ENCODE measurements at places on chromosomes 7 and 10.

GRCh38 chr7:15780271-15780670 is 93.8 kb upstream of the MEOX2 start:
- no peak for DNase-seq

DNA sequence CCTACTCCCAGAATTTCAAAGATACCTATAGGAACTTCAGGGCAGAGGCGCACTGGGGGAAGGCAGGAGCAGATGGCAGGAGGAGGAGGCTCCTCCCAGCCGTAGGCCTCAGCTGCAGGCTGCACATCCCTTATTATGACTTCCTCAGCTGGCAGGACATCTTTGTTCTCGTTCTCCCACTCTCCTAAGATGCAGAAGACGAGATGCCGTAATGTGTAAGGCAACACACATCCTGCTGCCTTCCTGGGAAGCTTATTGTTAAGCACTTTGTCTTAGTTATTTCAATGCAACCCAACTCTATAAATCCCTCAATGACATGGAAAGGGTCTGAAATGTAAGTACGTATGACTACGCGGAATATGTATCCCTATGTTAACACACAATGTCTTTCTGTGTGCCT is 599.8 kb upstream of the MGMT start:
- DNase-seq, result no peak

GRCh38 chr10:131875501-131875900 is 25.3 kb upstream of the PPP2R2D start:
- DNase-seq, result no peak

DNA sequence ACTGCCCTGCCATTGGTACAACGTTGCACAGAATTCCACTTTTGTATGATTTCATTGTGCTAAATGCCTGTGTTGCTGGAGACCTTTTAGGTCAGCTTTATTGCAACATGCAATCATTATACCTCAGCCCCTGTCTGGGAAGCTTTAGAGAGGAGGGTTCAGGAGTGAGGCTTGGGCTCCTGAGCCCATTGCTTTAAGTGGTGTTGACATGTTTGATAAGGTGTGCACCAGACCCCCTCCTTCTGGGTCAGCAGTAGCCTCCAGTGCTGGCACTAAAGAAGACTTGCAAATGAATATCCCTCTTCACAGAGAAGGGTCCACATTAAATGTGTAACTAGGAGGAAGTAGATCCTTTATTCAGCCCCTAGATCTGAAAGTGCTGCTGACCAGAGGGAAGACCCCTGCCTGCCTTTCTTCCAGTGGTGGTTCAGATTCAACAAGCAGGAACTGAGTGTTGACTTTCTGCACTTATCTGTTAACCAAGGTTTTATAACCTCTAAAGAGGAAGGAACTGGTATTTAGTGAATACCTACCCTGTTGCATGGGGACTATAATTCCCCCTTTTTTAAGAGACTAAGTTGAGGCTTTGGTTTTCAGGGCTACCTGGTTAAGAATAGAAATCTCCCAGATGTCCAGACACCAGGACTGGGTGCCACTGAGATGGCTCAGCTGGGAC is 369.4 kb upstream of the IGFBP3 start:
- DNase-seq, result no peak

- no peak for DNase-seq
Measured at GRCh38 chr10:86597306-86597705, 57.0 kb upstream of the OPN4 start.

GRCh38 chr10:56715262-56715661 is 354.2 kb upstream of the ZWINT start:
- no peak for DNase-seq

DNA sequence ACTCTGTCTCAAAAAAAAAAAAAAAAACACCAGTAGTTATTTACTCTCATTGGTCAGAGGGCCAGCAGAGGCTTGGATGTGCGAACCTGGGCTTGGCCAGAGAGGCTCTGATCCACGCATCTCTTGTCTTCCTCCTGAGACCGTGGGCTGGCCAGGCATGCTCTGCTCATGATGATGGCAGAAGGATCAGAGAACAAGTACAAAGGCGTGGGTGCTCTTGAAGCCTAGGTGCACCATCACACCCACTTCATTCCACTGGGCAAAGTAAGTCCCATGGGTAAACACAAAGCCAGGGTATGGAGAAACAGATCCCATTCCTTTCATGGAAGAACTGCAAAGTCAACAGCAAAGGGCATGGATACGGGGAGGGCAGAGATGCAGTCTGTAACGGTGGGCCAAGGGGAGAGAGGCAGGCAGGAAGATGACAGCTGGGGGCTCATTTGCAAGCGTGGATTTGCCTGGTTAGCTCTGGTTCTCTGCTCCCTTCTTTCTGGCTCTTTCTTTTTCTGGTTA is 128.2 kb upstream of the SDK1 start:
- DNase-seq, result no peak

DNA sequence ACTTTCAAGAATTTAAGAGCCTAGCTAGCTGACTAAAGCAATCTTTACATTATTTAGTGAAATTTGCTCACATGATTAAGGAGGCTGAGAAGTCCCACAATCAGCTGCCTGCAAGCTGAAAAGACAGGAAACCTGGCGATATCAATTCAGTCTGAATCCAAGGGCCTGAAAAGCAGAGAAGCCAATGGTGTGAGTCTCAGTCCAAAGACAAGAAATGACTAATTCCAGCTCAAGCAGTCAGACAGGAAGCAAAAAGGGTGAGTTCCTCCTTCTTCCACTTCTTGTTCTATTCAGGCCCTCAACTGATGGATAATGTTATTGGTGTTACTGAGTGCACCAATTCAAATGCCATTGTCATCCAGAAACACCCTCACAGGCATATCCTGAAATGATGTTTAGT is 1231.6 kb upstream of the CELF2 start:
- no peak for DNase-seq

- DNase-seq, result no peak
Measured at GRCh38 chr7:107236862-107237261, 68.1 kb downstream of the HBP1 start.

- no peak for DNase-seq
Measured at GRCh38 chr10:97347317-97347716, 12.8 kb upstream of the FRAT2 start.

DNA sequence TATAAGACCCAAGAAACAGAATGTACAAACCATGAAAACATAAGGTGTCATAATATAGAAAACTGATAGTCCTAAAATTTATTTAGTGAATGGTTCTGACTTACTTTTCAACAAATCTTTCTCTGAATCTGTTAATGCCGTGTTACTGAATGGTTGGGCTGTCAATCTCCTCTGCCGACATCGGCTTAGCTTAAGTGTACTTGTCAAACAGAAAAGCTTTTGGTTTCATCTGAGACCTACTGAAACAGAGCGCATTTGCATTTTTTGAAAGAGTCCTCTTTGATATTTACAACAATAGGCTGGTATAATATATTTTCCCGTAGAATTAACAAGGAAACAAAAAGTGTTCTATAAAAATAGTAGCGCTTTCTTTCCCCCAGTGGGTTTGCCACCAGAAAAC is 120.9 kb upstream of the ZNF804B start:
- no peak for DNase-seq
